ENCODE measurements at places on chromosomes 16 and 17. TPM values are rescaled to one million over a fixed set of nuclear protein-coding genes. Genes with fewer than 3 reads are reported as not detected.

GRCh38 chr16:29688172-29688571 lies 9.2 kb downstream of the QPRT start:
- DNase-seq, result no peak

DNA sequence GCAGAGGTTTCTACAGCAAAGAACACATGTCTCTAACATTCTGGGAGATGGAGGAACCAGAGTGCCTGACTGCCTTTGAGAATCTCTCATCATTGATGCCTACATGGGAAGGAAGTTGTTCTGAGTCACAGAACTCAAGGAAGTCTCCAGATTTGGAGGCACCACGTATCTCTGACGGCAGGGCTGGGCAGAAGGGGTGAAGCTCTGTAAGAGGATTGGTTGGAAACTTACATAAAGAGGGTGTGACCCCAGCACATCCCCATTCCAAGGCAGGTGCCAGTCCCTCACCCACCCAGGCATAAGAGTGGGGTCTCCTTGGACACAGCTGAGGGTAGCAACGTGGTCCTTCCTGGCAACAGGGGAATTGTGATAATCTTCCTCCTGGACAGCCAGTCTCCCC lies 17.4 kb downstream of the TNFRSF13B start:
- no peak for DNase-seq

DNA sequence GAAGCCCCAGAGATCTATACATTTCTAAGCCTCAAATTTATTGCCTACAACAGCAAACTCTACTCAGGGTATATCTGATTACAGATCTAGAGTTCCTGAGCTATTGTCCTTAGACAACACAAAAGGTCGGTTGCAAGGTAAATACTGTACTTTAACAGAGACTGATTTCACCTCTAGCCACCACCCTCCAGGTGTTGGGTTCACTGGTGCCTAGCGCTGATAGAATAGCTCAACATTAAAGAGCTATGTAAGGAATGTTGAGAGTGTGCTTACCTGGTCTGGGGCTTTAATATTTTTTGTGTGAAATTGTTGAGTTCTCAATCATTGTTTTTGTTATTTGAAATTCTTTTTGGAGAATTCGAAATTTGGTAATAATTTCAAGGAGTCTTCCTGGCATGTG lies 277.0 kb upstream of the PSMD7 start:
- DNase-seq, result no peak

- DNase-seq, result no peak
Observed at GRCh38 chr16:24001710-24002109, 165.9 kb downstream of the PRKCB start.

DNA sequence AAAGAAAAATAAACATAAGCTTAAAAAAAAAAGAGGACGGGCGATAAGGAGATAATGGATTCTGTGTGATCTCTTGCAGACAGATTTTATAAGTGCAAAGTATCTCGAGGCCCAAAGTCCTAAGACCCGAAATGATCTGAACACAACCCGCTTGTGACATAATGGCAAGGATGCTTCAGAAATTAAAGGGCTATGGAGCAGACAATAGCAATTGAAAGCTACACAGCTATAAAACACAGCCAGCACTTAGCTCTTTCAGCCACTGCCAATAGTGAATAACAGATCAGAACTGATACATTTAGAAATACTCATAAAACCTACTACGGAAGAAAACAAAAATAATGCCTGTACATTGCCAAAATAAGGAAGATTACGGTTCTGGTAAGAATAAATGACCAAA lies 117.5 kb downstream of the ZFHX3 start:
- DNase-seq, result no peak

DNA sequence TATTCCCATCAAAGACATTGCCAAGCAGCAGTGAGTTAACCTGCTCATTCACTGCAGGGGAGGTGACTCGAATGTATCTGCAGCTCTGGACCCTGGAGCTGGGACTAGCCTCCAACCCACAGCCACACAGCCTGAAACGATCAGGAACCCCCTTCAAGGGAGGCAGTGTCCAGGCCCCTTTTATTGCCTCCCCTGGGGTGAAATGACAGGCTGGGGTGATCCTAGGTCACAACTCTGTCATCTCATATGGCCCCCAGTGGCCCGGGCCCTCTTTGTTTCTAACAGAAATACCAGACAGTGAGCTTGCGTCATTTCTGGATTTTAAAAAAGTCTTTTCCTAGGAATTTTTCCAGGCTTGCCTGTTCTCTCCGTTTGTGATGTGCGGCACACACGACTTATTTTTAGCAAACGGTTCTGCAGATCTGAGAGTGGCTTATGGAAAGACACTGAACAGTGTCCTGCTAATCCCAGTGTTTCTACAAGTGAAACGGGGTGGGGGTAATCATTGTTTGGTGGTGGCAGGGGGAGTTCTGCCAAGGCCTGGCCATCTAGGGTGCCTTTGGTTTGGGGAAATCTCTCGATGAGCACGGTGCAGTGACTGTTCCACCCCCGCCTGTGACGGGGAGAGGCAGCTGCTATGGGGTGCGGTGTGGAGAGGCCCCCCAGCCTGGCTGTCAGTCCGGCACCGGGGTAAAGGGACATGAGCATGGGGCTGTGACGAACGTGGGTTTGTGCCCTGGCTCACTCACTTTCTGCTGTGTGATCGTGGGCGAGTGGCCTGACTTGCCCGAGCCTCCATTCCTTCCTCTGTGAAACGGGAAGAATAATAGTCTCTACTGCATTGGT lies 27.2 kb downstream of the NAGPA start:
- no peak for DNase-seq

DNA sequence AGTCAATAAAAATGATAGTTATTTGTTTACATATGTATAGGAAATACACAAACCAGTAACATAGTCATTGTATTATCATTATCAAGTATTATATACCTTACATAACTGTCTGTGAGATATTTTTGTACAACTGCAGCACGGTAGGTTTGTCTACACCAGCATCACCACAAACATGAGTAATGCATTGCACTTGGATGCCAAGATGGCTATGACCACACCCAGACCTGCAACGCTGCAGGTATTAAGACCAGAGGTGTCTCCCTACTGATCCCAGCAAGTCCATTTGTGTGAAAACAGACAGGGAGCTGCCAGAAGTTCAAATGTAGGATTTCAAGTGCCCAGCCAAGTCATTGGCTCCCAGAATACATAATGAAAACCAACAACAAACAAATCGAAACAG lies 34.2 kb upstream of the NOS2 start:
- DNase-seq, result no peak

DNA sequence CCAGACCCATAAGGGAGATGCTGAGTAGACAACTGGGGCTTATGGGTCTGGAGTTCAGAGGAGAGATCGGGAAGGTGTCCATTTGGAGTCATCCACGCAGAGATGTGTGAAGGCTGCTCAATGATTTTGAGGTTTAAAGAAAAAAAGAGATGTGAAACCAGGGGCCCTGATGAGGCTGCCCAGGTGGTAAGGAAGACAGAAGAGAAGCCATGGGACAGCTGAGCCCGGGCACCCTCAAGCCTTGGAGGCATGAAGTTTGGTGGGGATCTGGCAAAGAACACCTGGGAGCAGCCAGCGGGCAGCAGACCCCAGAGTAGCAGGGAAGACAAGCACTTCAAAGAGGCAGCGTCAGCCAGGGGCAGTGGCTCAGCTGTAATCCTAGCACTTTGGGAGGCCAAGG lies 20.8 kb upstream of the MYO15B start:
- no peak for DNase-seq

- no peak for DNase-seq
Observed at GRCh38 chr17:44094701-44095387, 24.3 kb downstream of the G6PC3 start.

DNA sequence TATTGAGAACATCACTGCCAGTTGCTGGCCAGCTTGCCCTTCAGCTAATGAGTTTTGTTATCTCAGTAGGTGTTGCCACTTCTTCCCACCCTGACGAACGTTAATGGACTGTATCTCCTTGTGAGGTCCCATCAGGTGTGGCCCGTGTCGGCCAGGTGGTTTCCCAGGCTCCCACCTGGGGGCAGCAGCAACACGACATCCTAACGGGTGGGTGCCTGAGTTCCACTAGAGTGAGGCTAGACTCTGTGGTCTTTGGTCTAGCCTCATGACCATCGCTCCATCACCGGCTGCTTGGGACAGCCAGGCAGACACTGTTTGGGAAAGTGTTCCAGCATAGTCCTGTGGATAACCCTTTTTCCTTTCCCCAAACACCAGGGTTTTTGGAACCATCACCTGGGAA lies 45.6 kb upstream of the LCMT1 start:
- no peak for DNase-seq

- DNase-seq, result no peak
Observed at GRCh38 chr16:49112754-49113153, 168.9 kb downstream of the CBLN1 start.

The GUCY2D gene
- total RNA-seq, result not detected

DNA sequence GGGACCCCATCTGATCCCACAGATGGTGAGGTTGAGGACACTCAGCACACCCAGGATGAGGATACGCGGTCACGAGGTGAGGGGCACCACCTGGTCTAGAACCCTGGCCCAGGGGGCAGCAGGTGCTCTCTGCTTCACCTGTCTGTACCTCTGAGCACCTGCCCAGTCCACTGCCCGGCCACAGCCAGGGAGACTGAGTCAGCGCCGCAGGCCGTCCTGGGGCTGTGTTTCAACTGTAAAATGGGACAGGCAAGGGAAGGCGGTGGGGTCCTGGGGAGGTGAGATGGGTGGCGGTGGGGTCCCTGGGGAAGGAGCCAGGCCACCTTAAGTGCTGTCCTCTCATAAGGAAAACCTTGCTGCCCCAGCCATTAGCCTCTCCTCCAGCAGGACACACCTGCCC lies 60.4 kb downstream of the ENGASE start:
- DNase-seq, result no peak

DNA sequence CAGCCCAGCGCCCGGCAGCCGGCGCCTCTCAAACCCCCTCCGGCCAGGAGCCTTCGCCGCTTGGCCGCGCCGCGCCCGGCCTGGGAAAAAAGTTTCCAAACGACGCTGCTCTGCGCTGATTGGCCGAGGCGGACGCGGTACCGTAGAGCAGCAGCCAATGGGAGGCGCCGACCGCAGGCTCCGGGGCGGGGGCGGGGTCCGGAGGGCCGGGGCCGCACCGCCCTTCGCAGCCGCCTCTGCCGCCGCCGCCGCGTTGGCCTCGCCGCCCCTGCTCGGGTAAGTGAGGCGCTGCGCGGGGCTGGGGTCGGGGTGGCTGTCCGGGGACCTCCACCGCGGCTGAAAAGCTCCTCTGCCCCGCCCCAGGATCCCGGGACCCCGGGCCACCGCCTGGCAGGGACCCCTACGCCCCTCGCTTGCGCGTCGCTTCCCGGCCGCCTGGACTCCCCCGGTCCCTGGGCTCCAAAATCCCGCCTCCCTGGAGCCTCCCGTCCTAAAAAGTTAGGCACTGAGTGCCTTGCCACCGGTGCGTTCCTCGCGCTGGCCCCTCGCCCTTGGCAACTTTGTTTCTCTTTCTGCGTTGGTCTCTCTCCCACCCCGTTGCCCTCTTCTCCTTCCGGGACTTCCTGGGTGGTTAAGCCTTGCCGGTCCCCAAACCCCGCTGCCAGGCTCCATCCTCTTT lies at the start of gene NDE1:
NDE1 (plus strand) TSS at position 227 of the 679 bp plus-strand sequence. CDS start 14,534 bp downstream, outside the sequence.
- no peak for DNase-seq

DNA sequence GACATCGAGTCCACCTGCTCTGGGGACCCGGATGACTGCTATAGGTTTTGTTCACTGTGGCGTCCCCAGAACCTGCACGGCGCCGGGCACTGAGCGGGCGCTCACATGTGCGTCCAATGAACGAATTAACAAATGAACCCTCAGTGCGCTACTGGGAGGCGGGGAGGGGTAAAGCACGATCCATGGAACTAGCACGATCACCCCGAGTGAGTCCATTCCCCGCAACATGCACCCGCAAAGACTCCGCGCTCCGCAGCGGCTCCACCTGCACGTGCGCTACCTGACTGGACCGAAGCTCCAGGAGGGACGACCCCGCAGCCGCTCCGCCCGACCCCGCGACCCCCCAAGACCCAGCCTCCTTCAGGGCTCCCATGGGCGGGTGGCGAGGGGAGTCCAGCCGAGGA lies 491 bp downstream of the TRAP1 start:
- no peak for DNase-seq

Data from glomerular endothelial cell (primary cell).